ENCODE measurements at places on chromosomes 1 and 21. TPM values are rescaled to one million over a fixed set of nuclear protein-coding genes. Genes with fewer than 3 reads are reported as not detected.

DNA sequence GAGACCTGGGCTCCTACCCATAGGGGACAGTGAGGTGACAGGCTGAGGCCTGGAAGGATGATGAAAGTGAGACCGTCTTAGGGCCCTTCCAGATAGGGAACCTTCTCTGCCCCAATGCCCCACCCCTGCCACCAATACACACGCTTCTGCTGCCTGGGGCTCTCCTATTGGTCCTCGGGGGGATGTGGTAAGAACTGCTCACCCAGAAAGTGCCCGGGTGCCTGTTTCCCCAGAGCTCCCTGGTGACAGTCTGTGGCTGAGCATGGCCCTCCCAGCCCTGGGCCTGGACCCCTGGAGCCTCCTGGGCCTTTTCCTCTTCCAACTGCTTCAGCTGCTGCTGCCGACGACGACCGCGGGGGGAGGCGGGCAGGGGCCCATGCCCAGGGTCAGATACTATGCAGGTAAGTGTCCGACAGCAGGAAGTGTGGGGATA is 948 bp downstream of the SEMA4A start:
- DNase-seq = no peak

GRCh38 chr1:161082483-161082882 is 6.9 kb downstream of the NECTIN4 start:
- no peak for DNase-seq

IFI44L gene
- 1.5 TPM for total RNA-seq

- no peak for DNase-seq
These were observed 135.4 kb upstream of the C8B start for GRCh38 chr1:57101209-57101608.

DNA sequence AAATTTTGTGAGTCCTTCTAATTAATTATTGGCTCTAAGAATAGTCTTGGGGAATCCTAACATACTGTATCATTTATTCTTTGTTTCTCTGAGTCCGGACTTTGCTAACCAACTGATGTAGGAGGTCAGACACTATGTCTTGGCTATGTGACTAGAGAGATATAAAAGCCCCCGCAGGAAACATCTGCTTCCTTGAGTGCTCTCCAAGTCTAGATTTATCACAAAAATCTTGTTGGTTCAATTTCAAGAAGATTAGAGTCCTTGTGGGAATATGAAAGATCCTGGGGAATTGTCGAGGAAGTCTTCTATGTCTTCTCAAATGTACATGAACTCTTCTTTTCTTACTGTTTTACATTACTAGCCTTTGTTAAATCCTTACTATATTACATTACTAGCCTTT is 1712.5 kb downstream of the NCAM2 start:
- DNase-seq = no peak

DNA sequence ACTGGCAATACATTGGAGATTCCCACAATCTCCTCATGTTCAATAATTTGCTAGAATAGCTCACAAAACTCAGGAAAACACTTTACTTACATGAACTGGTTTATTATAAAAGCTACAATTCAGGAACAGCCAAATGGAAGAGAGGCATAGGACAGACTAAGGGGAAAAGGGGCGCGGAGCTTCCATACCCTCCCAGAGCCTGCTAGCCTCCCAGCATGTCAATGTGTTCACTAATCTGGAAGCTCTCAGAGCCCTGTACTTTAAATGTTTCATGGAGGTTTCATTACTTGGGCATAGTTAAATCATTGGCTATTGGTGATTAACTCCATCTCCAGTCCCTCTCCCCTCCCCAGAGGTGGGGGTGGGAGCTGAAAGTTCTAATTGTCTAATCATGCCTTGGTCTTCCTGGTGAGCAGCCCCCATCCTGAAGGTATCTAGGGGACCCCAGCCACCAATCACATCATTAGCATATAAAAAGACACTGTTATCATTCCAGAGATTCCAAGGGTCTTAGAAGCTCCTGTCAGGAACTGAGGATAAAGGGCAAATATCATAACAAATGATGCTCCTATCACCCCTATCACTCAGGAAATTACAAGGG is 10.9 kb upstream of the DMRTB1 start:
- no peak for DNase-seq

GRCh38 chr1:71899881-71900280 is 382.5 kb downstream of the NEGR1 start:
- no peak for DNase-seq

DNALI1 gene
- total RNA-seq = 3.8 TPM

- no peak for DNase-seq
These were observed 355.3 kb upstream of the NEGR1 start for GRCh38 chr1:72637593-72637992.

GRCh38 chr1:51958824-51959223 is 31.7 kb downstream of the RAB3B start:
- DNase-seq = no peak

ALG6 gene
- 19.9 TPM for total RNA-seq

DENND1B gene
- total RNA-seq = 5.6 TPM

RSPH1 gene
- total RNA-seq = 0.23 TPM

DNA sequence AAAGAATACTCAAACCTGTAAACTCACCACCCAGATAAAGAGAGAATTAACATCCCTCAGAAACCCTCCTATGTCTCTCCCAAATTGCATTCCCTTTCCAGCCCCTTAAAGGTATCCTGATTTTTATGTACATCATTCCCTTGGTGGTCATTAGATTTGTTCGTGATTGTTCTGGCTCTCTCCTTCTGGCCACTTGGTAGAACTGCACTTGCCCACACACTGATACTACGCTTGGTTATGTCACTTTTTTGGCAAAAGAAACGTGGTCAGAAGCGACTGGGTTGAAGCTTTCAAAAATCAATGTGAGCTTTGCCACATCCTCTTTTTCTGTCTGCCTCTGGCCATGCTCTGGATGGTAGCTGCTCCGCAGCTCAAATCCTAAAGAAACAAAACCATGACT is 76.3 kb downstream of the KRTAP19-8 start:
- DNase-seq = peak; percentile 11

- no peak for DNase-seq
These were observed 19.5 kb upstream of the RNF19B start for GRCh38 chr1:32984090-32984454.

SEC16B gene
- 0.46 TPM for total RNA-seq

SPAG17 gene
- not detected for total RNA-seq

GRCh38 chr1:237141502-237141901 is 99.5 kb downstream of the RYR2 start:
- DNase-seq = no peak

NHLH1 gene
- not detected for total RNA-seq

DNASE2B gene
- not detected for total RNA-seq

Data from Daoy (cell line).